ENCODE measurements at places on chromosomes 5 and 9.

DNA sequence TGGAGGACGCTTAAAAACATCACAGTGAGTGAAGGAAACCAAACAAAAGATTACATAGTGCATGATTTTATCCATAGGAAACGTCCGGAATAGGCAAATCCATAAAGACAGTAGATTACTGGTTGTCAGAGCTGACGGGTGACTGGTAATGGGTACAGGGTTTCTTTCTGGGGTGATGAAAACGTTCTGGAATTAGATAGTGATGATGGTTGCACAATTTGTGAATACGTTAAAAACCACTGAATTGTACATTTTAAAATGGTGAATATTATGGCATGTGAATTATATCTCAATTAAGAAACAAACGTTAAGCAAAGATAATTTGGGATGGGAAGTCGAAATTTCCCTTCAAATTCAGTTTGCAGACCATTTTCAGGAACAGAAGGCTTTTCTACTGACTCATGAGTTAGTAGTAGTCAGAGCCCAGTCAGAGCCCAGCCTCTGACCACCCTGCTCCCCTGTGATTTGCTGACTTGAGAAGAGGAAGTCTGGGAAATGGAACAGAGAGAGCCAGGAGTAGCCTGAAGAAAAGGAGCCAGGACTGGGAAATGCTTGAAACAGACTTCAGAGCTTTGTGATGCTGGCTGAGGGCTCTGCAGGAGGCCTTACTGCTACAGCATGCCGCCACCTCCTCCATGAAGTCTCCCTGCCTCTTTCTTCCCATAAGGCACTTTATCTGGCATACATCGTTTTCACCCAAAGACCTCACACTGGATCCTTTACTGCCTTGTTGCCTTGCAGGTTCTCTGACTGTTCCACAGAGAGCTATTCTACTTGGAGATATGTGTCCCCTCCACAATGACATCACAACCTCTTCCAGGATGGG is 46.4 kb upstream of the CTNNA1 start:
- H3K4me3 ChIP-seq = no peak overlapping the region
- H3K27me3 ChIP-seq = no peaks in the 10 kb centered on the region
- H3K27ac ChIP-seq = no peak overlapping the region
- no peaks in the 10 kb centered on the region for H3K36me3 ChIP-seq
- no peak for DNase-seq
- H3K4me1 ChIP-seq = no peaks in the 10 kb centered on the region

DNA sequence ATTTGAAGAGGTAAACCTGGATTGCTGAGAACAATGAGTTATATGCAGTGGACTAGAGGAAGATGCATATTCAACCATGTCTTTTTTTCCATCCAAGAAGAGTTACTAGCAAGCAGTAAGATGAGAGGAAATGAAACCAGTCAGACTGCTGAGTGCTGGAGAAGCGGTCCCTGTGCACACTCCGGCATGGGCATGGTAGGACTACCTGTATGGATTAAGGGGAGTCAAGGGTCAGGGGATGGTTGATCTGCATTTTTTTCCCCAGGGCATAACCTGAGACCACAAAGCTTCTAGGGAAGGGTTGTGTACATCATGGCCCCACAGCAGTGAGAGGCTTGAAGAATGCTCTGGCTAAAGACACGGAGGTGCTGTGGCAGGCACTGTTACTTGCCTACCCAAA is 76.6 kb upstream of the ZNF169 start:
- no peak overlapping the region for H3K27ac ChIP-seq
- no peak overlapping the region for H3K4me3 ChIP-seq
- H3K4me1 ChIP-seq = no peaks in the 10 kb centered on the region
- no peak for DNase-seq
- no peaks in the 10 kb centered on the region for H3K36me3 ChIP-seq

- H3K4me1 ChIP-seq = no peaks in the 10 kb centered on the region
- H3K36me3 ChIP-seq = no peaks in the 10 kb centered on the region
- no peak overlapping the region for H3K27ac ChIP-seq
- no peak for DNase-seq
- H3K4me3 ChIP-seq = no peak overlapping the region
These were observed 20.0 kb upstream of the ARSB start for GRCh38 chr5:79005151-79005550.

DNA sequence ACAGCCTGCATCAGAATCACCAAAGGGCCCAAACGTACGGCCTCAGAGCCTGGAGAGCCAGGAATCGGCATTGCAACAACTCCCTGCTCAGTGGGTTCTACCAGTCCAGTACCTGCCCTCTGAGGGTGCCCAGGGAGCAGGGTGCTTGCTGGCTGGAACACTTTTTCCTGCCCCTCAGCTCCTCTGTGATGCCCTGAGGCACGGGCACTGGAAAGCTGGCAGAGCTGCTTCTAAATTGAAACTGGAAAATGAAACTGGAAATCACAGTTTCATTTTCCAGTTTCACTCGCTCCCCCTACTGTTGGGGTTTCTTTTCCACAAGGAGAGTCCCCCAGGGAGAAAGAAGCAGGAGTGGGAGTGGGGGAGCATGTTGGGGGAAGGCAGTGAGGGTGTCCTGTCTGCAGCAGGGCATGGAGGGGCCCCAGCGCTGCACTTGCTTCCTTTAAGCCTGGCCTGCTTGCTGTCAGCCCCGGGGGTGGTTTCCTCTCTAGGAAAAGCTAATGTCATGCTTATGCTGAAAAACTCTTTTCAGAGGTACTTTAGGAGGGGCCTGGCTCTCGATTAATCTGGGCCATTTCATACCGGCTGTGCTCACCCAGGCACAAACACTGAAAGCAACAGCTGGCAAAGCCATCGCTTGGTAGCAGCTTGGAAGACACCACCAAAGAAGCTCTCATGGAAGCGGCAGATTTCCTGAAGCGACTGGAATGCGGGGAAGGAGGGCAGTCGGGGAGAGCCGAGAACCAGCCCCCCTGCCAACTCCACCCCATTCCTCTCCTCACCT is 26.2 kb downstream of the IRF1 start:
- peak overlapping the region; percentile 67 for H3K27ac ChIP-seq
- H3K27me3 ChIP-seq = no peaks in the 10 kb centered on the region
- no peak for DNase-seq
- peaks cover 8% of the 10 kb centered on the region for H3K4me1 ChIP-seq

GRCh38 chr5:16140417-16140816 is 39.2 kb downstream of the MARCHF11 start:
- no peaks in the 10 kb centered on the region for H3K27me3 ChIP-seq
- H3K4me1 ChIP-seq = no peaks in the 10 kb centered on the region
- no peaks in the 10 kb centered on the region for H3K36me3 ChIP-seq
- H3K4me3 ChIP-seq = no peak overlapping the region

DNA sequence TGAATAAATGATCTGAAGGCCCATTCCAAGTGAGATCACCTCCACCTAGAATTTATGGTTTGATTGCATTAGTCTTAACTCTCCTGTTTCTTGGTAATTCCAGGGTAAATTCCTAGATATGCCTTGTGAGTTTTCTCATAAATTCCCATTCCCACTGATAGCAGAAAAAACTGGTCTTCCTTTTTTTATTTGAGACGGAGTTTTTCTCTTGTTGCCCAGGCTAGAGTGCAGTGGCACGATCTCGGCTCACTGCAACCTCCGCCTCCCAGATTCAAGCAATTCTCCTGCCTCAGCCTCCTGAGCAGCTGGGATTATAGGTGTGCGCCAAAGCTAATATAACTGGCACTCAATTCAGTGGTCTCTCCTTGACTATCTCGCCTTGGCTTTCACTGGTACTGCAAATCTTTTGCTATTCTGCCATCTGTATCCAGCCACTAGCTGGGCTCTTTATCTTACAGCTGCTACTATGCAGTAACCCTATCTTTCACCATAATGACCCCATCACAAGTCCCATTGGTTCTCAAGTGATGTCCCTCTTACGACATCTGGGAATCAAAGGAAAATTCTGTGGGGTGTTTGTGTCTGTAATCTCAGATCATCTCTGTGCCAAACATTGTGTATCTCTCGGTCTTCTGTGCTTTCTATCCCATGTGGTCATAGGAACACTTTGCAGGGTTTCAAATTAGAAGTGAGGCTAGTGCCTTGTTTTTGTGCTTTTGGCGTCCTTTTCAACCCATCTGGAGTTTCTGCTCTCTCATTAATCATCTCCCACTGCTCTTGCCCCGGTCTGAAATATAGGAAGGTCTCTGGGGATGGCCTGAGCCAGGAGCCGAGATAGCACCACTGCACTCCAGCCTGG is 14.4 kb downstream of the HNRNPK start:
- H3K27ac ChIP-seq = no peak overlapping the region
- H3K4me1 ChIP-seq = no peaks in the 10 kb centered on the region
- no peak for DNase-seq
- no peak overlapping the region for H3K4me3 ChIP-seq
